ENCODE measurements at places on chromosomes 5 and 9.

DNA sequence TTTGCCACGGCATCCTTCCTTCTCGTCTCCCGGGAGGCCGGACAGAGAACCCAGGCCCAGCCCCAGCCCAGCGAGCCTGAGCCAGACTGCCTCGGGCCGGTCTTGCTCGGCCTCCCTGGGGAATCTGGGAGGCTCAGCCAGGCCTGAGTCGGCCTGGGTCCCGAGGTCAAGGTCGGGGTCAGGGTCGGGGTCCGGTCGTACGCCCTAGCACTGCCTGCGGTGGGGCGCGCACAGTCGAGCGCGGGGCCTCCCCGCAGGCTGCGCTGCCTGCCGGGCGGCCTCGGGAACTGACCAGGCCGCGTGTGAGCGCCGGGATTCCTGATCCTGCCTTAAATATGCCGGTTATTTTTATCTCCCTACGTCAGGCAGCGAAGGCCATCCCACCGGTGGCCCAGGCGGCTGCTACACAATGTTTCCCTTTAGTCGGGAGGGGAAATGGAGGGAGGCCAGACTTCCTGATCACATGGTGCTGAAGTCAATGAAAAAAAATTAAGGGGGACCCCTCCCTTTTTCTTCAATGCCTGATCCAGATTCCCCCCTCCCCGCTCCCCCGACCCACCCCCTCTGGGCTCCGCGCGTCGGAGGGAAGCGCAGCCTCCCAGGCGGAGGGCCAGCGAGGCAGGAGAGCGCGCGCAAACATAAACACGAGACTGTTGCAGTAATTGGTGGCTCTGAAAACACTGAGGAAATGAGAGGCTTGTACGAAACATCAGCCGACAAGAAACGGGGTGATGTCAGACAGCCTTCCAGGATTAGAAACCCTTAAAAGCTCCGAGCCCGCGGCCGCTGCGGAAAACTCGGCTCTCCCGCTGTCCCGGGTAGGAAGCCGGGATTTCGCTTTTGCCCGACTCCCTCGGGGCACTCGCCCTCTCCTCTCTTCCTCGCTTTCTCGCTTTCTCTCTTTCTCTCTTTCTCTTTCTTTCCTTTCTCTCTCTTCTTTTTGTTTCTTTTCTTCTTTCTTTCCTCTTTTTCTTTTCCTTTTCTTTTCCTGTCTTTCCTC is 148.2 kb upstream of the KLF4 start:
- peak; percentile 94 for DNase-seq

DNA sequence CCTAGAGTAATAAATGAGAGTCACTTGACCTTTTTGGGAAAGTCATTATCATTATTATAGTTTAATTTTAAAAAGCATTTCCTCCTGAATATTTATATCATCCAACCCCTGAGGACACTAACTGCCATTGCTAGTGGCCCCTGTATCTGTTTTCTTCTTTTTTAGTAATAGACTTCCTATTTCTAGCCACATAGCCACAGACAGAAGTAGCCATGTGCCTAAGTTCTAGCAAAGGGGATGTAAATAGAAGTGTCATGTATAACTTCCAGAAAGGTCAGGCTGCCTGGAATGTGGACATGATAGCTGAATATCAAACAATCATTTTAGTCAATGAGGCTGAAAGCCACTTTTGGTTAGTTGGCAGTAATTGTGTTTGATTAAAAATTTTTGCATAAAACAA is 37.5 kb upstream of the IQGAP2 start:
- no peak for DNase-seq

DNA sequence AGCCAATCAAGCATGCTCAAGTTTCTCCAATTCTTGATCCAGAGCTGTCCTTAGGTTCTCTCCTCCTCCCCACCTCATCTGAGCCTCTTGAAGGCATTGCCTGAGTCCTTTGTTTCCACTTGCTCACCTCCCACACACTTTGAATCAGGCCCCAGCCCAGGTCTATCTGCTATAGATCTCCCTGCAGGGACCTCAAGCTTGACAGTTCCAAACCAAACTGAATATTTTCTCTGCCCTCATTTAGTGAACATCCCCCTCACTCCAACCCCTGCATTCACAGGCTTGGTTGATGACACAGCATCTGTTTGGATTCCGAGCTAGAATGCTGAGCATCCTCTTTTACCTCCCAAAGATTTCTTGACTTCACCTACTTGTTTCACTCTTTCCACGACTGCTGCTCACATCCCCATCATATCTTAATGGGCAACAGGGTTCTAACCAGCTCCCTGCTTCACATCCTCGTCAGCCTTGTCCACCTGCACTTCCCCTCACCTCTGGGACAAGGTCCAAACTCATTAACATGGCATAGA is 474.5 kb downstream of the ZSWIM6 start:
- no peak for DNase-seq

DNA sequence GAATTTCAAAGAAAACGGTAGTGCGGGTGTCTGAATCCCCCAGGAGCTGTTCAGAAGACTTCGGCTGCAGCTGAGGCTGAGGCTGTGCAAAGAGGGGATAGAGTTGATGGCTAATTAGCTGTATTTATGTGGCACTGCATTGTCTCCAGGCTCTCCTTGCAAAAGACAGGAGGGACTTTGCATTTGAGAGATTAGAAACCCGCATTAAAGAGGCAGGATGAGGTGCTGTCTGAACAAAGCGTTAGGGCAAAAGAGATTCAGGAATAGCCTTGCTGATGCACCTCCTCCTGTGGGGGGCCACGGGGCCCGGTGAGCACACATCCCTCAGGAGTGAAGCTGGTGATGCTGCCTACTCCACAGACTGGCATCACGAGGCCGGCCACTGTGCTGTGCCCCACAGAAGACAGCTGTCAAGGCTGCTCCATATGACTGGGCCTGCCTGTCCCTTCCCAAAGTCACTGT is 343.6 kb upstream of the DAP start:
- DNase-seq = no peak

- no peak for DNase-seq
Measured at GRCh38 chr9:86481466-86481865, 127.3 kb upstream of the TUT7 start.

DNA sequence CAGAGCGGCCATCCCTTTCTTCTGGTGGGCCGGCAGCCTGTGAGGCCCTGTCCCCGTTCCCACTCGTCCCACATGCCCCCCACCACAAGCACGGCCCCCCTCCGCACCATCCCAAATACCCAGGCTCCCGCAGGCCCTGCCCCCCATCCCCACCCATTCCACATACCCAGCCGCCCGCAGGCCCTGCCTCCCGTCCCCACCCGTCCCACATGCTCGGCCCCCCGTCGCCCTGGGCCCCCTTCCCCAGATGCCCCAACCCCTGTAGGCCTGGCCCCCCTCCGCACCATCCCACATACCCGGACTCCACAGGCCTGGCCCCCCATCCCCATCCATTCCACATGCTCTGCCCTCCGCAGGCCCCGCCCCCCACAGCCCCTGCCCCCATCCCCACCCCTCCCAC is 11.5 kb downstream of the SLC6A19 start:
- DNase-seq = peak; percentile 13

- no peak for DNase-seq
Measured at GRCh38 chr5:59268756-59269415, 624.6 kb downstream of the PDE4D start.

- DNase-seq = no peak
Measured at GRCh38 chr5:14305045-14305444, 161.9 kb downstream of the TRIO start.

GRCh38 chr5:116355819-116356601 is 218.6 kb downstream of the SEMA6A start:
- no peak for DNase-seq

DNA sequence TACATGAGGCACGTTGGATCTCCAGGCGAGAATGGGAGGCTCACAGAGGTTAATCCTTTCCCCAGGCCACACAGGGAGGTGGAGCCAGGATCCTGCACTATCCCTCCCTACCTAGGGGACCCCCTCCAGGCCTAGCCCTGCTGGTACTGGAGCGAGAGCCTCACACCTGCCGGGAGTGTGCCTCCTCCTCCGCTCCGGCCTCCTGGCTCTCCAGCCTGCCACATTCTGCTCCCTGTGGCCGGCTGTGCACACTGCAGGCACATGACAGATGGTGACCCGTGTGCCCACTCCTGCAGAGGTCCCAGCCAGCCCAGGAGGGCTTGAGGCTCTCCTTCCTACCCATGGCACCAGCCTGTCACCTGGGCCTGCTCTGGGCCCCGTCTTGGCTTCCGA is 93.4 kb downstream of the RXRA start:
- DNase-seq = no peak

GRCh38 chr5:153530357-153531143 is 40.1 kb downstream of the GRIA1 start:
- no peak for DNase-seq

GRCh38 chr9:6055216-6055615 is 39.8 kb upstream of the RANBP6 start:
- DNase-seq = no peak

- no peak for DNase-seq
Measured at GRCh38 chr5:132424167-132424880, 54.8 kb downstream of the SLC22A5 start.

GRCh38 chr5:57370376-57370775 is 112.2 kb downstream of the ACTBL2 start:
- DNase-seq = no peak

- DNase-seq = no peak
Measured at GRCh38 chr5:95191330-95191729, 93.6 kb downstream of the MCTP1 start.

- DNase-seq = no peak
Measured at GRCh38 chr9:93592643-93593021, 16.2 kb downstream of the PHF2 start.

- DNase-seq = no peak
Measured at GRCh38 chr5:3598769-3599211, 3.2 kb downstream of the IRX1 start.

DNA sequence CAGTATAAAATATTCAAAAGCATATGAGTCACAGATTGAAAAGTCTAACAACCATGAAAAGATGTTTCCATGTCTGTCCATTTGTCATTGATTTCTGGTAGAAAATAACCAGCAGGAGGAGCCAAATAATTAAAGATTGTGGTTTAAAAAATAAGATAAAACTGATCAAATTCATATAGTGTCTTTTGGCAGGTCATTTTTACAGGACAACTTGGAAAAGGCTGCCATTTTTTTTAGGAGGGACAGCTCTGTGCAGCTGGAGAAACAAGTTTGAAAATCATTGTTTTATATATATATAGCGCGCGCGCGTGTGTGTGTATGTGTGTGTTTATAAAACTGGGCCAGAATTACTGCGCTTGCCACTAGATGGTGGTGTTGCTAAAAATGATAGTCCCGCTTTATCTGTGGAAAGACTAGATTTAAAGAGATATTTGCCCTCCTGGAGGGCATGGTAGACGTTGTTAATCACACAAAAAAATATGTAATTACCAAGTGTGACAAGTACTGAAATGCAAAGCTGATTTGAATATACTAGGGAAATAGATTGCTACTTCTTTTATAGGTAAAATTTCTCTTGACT is 1.3 kb upstream of the TRMO start:
- peak; percentile 76 for DNase-seq

- no peak for DNase-seq
Measured at GRCh38 chr9:73118286-73118685, 33.4 kb upstream of the ANXA1 start.

DNA sequence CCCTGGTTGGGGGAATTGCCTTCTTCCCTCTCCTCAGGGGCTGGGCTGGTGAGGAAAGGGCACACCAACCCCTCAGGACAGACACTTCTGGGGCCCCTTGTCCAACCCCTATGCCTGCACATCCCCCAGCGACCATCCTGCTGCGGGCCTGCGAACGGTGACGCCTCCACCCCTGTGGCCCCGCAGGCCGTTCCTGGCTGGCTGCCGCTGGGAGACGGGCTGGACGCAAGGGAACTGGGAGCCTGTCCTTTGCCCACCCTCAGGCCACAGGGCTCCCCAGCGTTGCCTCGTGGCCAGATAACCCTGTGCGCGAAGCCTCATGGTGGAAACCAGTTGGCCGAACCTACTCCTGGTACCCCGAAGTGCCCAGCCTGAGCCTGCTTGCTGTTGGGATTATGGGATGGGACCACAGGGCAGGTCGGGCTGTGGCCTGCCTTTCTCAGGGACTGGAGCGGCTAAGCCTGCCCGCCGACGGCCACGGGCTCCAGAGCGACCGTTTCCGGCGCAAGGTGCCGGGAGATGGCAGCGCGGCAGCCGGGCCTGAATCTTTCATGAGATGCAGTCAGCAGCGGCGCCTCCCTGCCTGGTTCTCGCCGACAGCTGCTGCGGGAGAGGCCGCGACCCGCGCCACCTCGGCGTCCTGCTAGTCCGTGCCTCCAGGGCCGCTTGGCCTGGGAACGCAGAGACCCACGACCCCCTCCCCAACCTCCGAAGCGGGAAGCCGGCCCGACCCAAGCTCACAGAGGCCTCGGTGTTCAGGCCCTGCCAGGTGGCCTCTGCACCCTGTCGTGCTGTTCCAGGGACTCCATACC is 6.5 kb upstream of the PITX1 start:
- DNase-seq = no peak

DNA sequence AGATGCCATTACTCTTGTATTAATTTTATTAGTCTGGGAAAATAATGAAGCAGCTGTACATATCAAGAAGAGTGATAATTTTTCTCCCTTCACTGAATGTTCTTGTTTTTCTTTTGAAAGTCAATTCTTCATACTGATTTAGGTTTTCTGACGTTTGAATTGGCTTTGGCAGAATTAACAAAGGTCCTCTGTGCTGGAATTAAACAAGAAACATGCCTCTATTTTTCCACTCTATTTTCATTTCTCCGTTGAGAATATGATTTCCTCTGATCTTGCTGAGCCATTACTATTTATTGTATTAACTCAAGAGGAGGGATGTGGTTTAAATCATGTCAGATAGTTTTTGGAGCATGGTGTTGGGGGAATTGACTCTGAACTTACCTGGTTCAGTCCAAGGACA is 42.3 kb downstream of the ANKDD1B start:
- DNase-seq = no peak

- no peak for DNase-seq
Measured at GRCh38 chr5:175329976-175330375, 114.0 kb downstream of the DRD1 start.

- DNase-seq = peak; percentile 64
Measured at GRCh38 chr5:123035918-123036390, 571 bp downstream of the PPIC start.

- DNase-seq = no peak
Measured at GRCh38 chr5:94908889-94909480, 290.5 kb downstream of the SLF1 start.

- no peak for DNase-seq
Measured at GRCh38 chr9:89956907-89957306, 352.1 kb downstream of the GADD45G start.

DNA sequence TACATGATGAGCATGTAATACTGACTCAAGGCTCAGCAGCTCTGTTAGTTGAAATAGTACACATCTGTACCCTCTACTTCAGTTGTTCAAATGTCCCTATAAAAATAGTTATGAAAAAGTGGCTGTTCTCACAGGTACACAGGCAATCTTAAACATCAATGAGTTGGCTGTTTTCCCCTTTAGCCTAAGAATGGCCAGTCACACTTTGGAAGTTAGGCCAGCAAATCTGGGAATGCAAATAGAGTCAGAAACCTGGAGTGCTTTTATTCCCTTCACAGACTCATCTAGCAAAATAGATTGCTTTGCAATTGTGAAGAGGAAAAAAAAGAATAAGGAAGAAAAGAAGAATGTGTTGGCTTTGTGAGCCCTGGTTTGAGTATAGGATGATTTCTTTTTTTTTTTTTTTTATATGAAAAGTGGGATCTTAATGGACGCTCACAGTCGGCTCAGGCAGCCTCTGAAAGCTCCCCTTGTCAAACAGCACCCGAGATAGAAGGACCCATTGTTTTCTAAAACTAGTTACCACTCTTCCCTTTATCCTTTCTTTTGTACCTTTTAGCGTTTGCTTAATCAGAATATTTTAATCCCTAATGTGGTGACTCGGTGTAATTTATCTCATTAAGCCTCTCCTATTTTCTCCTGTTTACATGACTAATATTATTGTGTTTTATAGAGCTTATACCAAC is 27.9 kb upstream of the TLE1 start:
- no peak for DNase-seq

All from left cardiac atrium (tissue), 4 donors.